ENCODE measurements at places on chromosomes 1 and 21. TPM values are rescaled to one million over a fixed set of nuclear protein-coding genes. Genes with fewer than 3 reads are reported as not detected.
A peak's percentile ranks its signal among the peaks of the same experiment; 100 is the strongest.

DNA sequence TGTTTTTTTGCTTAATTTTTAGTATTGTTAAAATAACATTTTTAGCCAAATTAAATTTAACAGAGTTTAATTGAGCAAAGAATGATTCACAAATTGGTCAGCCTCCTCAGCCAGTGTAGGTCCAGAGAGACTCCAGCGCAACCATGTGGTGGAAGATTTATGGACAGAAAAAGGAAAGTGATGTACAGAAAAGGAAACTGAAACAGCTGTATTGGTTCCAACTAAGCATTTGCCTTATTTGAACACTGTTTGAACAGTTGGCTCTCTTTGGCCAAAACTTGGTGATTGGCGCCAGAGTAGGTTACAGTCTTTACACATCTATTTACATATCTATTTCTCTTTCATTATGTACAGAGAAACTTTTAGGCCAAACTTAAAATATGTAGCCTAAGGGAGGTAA lies 19.4 kb downstream of the RPS6KC1 start:
- H3K36me3 ChIP-seq: no peaks in the 10 kb centered on the region
- no peaks in the 10 kb centered on the region for H3K4me1 ChIP-seq
- no peaks in the 10 kb centered on the region for H3K27me3 ChIP-seq
- H3K4me3 ChIP-seq: no peak overlapping the region

DNA sequence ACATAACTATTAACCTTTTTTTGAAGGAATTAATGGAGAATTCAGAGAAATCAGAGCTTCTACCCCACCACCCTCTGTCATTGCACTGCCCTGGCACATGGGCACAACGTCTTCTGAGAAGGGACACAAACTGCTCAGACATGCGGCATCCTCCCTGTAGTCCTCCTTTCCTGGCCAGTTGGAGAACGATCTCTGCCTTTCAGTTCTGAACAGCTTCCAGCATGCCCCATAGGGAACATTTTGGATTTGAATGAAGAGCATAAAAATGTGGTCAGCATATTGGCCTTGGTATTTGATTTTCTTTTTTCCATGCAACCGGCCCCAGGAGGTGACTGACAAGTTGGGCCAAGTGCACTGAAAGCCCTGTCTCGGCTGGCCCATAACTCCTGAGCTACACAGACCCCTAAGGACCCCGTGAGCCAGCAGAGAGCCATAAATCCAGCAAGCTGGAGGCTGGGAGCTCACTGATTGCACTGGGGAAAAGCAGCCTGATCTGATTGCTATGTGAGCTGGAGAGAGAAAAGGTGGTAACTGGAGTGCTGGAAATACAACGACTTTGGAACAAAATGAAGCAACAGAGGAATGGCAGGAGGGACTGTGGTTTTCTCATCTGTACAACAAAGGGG lies 10.9 kb upstream of the BLACAT1 start:
- H3K4me1 ChIP-seq: no peaks in the 10 kb centered on the region
- no peak overlapping the region for H3K27ac ChIP-seq
- H3K4me3 ChIP-seq: no peak overlapping the region
- peaks cover 4% of the 10 kb centered on the region for H3K27me3 ChIP-seq

DNA sequence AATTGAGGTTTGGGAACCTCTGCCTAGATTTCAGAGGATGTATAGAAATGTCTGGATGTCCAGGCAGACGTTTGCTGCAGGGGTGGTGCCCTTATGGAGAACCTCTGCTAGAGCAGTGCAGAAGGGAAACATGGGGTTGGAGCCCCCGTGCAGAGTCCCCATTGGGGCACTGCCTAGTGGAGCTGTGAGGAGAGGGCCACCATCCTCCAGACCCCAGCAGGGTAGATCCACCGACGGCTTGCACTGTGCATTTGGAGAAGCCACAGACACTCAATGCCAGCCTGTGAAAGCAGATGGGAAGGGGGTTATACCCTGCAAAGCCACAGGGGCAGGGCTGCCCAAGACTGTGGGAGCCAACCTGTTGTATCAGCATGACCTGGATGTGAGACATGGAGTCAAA lies 354.6 kb downstream of the ZNF326 start:
- DNase-seq: no peak
- no peaks in the 10 kb centered on the region for H3K27me3 ChIP-seq
- H3K4me1 ChIP-seq: no peaks in the 10 kb centered on the region
- H3K27ac ChIP-seq: no peak overlapping the region
- H3K36me3 ChIP-seq: no peaks in the 10 kb centered on the region

- no peak for DNase-seq
- H3K4me3 ChIP-seq: peak overlapping the region; percentile 71
- no peaks in the 10 kb centered on the region for H3K36me3 ChIP-seq
- H3K27me3 ChIP-seq: peaks cover 50% of the 10 kb centered on the region
- no peak overlapping the region for H3K27ac ChIP-seq
- H3K4me1 ChIP-seq: peaks cover 33% of the 10 kb centered on the region
Measured at GRCh38 chr1:156421939-156422601, 53.1 kb downstream of the RHBG start.

DNA sequence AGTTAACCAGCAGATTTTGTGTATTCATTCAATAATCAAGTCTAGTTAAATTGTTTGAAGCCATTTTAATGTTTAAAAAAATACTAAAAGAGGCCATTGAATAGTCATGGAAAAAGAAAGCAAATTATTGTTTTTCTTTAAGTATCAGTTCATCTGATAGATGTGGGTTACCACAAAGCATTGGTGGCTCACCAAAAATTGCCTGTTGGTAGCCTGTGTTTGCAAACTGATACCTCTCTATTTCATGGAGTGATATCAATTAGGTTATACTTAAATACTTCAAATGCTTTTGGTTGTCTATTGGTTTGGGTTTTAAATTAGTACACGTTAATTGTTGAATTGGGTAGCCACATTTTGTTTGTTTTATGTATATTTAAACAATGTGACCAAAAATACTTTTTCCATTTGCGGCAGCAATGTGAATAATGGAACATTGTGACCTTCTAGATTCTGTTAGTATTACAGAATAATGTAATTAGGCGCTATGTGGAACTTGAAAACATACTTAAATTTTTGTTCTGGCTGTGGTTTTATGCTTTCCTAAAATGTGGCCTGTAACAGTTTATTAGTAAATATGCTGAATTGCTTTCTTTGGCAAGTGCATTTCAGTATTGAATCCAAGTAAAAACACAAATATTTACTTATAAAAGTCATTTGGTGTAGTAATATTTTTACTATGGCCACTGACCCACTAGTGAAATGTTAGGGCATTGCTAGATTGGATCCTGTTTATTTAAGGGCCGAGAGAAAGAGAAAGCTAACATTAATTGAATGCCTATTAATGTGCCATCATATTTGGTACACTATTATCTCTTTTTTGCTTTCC lies 37.1 kb upstream of the NBL1 start:
- no peak overlapping the region for H3K4me3 ChIP-seq
- no peaks in the 10 kb centered on the region for H3K27me3 ChIP-seq
- peak; percentile 78 for DNase-seq
- H3K4me1 ChIP-seq: peaks cover 60% of the 10 kb centered on the region
- peak overlapping the region; percentile 44 for H3K27ac ChIP-seq
- no peaks in the 10 kb centered on the region for H3K36me3 ChIP-seq

DNA sequence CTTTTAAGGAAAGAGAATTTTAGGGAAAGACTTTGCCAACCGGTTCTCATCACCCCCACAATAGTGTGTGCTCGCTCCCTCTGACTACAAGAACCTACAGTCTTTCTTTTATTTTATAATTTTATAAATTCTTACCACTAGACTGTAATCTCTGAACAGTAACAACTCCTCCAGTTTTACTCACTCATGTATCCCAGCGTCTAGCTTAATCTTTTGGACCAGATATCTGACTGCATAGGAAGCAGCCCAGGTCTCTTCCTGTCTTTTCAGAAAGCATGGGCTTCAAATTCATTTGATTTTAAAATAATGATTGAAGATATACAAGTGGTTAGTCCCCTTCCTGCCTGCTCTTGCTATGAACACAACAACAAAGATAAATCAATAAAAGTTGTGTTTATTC lies 19.0 kb upstream of the DUSP10 start:
- H3K27me3 ChIP-seq: no peaks in the 10 kb centered on the region
- H3K27ac ChIP-seq: no peak overlapping the region
- no peaks in the 10 kb centered on the region for H3K4me1 ChIP-seq
- no peak overlapping the region for H3K4me3 ChIP-seq

DNA sequence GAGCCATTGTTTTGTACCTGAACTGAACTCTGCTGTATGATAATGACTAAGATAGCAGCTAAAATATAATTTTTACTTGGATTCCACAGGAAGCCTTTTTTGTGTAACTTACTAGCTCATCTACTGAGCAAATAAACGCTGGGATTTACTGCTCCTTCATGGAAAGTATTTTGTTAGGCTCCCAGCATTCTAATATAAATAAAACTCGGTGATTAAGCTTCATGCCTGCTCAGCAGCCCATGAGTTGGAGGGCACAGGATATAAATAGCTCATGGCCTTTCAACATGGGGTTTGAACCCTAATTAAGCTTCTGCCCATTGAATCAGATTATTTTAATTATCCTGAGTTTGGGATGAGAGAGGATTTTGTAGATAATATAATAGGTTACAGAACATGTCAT lies 180.0 kb downstream of the PCP4 start:
- no peak overlapping the region for H3K27ac ChIP-seq
- DNase-seq: no peak
- no peaks in the 10 kb centered on the region for H3K36me3 ChIP-seq
- H3K4me3 ChIP-seq: no peak overlapping the region
- H3K27me3 ChIP-seq: no peaks in the 10 kb centered on the region

DNA sequence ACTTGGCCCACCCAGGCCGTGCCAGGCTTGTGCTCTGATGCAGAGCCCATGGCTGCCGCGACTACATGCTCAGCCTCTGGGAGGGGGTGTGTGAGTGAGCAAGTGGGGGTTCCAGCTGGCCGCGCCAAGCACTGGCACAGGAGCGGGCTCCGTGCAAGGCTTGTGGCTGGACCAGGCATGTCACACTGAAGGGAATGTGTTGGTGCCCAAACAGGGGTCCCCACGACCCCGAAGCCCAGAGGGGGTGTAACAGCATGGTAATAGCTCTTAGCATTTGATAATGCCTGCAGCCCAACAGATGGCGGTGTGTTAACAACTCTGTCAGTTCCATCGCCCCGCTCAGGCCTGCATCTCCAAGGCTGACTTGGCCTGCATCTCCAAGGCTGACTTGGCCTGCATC lies 38.3 kb upstream of the CD46 start:
- DNase-seq: no peak
- H3K4me3 ChIP-seq: no peak overlapping the region
- no peaks in the 10 kb centered on the region for H3K4me1 ChIP-seq
- no peaks in the 10 kb centered on the region for H3K27me3 ChIP-seq

DNA sequence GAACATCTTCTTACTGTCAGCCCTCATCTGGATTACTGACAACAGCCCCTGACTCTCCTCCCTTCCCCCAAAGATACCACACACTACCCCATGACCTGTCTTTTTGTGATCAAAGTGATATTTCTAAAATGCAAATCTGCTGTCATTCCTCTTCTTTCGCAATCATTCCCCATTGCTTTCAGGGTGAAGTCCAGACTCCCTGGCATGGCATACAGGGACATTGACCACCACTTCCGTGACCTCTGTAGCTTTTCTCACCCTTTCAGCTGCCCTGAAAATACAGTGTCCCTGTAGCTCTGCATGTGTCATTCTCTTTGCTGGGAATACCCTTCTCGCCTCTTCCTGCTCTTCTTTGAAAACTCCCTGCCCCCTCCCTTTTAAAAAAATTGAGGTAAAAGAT lies 4.1 kb downstream of the SERINC2 start:
- peaks cover 15% of the 10 kb centered on the region for H3K27me3 ChIP-seq
- no peak overlapping the region for H3K27ac ChIP-seq
- H3K4me1 ChIP-seq: peaks cover 12% of the 10 kb centered on the region
- no peak for DNase-seq

- no peaks in the 10 kb centered on the region for H3K36me3 ChIP-seq
- H3K27me3 ChIP-seq: no peaks in the 10 kb centered on the region
- H3K27ac ChIP-seq: no peak overlapping the region
- no peak for DNase-seq
- H3K4me1 ChIP-seq: no peaks in the 10 kb centered on the region
Measured at GRCh38 chr1:214472364-214472763, 79.0 kb downstream of the PTPN14 start.

- no peaks in the 10 kb centered on the region for H3K36me3 ChIP-seq
- H3K4me1 ChIP-seq: no peaks in the 10 kb centered on the region
- H3K27ac ChIP-seq: no peak overlapping the region
- no peak overlapping the region for H3K4me3 ChIP-seq
- no peak for DNase-seq
- no peaks in the 10 kb centered on the region for H3K27me3 ChIP-seq
Measured at GRCh38 chr1:186864296-186864695, 35.5 kb downstream of the PLA2G4A start.

- H3K4me1 ChIP-seq: no peaks in the 10 kb centered on the region
- H3K4me3 ChIP-seq: no peak overlapping the region
- H3K27me3 ChIP-seq: peaks cover 9% of the 10 kb centered on the region
- DNase-seq: no peak
Measured at GRCh38 chr1:38508232-38508631, 351.3 kb downstream of the RRAGC start.

ICOSLG gene
- 4.9 TPM for total RNA-seq

F3 gene
- total RNA-seq: 0.22 TPM

MTOR gene
- total RNA-seq: 46.8 TPM

SYPL2 gene
- not detected for total RNA-seq

KRTAP19-3 gene
- total RNA-seq: not detected

FMOD gene
- not detected for total RNA-seq

NUF2 gene
- total RNA-seq: 1.7 TPM

All from CD4-positive, alpha-beta memory T cell (primary cell).